Kidney capillary endothelial cell (primary cell): ENCODE measurements at places on chromosomes 7 and 10.

DNA sequence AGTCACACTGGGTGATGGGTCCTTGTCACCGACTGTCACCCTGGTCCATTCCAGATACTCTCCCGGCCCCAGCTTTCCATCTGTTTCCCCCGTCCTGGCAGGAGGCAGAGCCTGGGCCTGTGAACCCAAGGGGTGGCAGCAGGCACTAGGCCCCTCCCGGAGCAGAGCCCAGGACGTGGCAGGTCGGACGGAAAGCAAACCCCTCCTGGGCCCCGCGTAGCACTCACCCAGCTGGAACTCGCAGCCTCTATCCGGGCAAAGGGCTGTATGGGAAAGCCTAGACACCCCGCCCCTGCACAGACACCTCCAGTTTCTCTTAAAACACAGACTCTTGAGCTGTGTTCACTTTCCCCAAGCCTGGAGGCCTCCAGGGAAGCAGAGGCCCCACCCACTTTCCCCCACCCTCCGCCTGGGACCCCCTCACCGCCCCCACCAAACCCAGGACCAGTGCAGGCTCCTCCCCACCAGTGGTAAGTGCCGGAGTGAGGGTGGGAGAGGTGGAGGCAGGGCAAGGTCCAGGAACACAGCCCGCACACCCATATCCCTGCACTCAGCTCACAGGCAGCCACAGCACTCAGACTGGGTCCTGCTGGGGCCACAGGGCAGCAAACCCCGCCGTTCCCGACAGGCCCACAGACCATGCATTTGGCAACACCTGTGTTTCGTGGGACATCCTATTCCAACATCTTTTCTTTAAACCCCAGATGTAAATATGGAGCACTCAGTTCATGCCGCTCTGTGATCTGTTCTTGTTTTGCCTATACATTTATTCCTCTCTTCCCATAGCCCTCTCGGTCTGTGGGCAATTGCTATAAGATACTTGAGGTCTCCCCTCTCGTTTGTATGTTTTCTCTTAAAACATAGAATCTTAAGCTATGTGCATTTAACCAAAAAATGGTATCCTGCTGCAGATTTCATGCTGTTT, 98.2 kb upstream of the PDGFA start:
- DNase-seq, result no peak

- peak; percentile 10 for DNase-seq
Observed at GRCh38 chr7:5780801-5781496, 514 bp downstream of the RNF216 start.

- DNase-seq, result no peak
Observed at GRCh38 chr10:102241032-102241443, 274 bp downstream of the PITX3 start.

GRCh38 chr7:131606346-131607290, 50.2 kb upstream of the PODXL start:
- no peak for DNase-seq

DNA sequence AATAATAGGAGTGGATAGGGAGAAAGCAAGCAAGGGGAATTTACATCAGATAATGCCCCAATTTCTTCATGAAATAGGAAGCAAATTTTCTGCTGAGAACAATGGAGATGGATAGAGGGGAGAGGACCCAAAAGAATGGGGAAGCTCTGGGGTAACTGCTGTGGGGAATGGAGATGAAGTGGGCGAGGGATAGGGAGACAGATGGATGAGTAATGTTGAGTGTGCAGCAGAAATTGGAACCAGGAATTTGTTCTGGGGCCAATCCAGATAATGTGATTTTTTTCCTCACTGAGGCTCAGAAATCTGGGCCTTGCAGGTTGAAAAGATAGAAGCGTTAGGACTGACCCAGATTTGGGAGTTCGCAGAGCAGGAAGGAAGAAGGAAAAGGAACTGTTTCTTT, 24.5 kb upstream of the MRC1 start:
- DNase-seq, result peak; percentile 5
